Stimulated activated naive CD4-positive, alpha-beta T cell (primary cell): ENCODE measurements at places on chromosomes 2 and 18.

DNA sequence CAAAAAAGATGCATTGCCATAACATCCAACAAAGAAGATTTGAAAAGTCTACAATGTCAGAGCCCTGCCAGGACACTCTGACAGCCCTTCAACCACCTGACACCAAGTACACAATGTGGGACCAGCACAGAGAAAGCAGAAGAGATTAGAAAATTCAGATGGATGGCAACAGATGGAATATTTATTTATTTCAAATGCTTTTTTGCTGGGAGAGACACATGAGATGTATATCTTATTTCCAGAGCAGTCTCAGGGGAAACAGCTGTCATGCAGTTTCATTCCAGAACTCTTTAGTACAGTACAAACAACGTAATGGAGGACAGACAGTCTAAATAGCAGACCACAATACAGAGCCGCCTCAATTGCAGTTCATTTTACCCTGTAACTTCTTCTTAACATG, 110.1 kb downstream of the MAIP1 start:
- DNase-seq, result no peak

GRCh38 chr2:12456293-12457106, 260.2 kb upstream of the TRIB2 start:
- no peak for DNase-seq

GRCh38 chr2:160408959-160409291, 84.7 kb downstream of the RBMS1 start:
- no peak for DNase-seq

GRCh38 chr18:23650968-23651927, 11.5 kb downstream of the ANKRD29 start:
- DNase-seq, result no peak

GRCh38 chr2:222456479-222457077, 32.2 kb downstream of the SGPP2 start:
- no peak for DNase-seq

DNA sequence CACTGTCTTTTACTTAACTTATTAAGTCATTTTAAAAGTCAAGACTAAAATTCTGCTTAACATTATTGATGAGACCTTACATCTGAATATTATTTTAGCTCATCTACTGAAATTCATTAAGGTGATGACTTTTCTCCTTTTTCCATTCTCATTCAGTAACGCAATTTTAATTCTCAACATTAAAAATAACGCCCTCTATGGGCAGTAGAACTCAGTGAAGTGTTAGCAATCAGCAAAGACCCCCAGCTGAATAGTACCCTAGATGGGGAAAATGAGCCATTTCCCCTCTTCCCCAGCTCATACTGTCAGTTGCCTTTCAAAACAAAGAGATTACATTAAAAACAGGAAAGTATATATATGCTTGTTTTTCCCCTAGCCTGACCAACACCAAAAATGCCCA, 203.3 kb downstream of the NR4A2 start:
- no peak for DNase-seq
